Hippocampal formation (tissue), 2 donors: ENCODE measurements at places on chromosomes 6 and 20.

DNA sequence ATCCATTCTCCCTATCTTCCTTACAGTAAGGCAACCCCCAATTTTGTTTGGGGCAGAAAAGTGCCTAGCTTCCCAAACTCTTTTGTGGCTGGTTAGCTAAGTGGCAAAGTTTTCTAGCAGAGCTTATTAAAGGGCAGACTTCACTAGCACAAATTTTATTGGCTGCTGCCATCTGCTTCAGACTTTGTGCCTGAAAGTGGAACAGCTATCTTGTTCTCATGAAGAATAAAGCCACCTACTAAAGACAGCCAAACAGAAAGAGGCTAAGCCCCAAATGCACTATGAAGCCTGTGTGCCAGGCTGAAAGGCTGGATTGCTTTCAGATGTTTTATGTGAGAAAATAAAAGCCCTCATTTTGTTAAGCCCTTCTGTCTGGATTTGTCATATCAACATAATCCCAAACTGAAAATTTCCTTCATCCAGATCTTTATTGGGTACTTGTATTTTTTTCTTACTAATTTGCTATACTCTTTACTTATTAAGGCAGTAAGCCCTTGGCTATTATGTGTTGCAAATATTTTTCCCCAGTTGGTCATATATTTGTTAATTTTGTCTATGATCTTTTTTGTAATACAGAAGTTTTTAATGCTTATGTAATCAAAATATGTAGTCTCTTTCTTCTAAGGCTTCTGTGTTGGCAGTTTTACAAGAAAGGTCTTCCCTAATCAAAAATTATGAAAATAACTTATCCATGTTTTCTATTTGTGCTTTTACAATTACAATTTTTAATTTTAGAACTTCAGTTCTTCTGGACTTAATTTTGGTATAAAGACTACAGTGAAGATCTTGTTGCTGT lies 191.1 kb downstream of the TASP1 start:
- DNase-seq, result no peak

GRCh38 chr6:157322792-157323254 lies 496 bp downstream of the TMEM242 start:
- no peak for DNase-seq

- DNase-seq, result no peak
Measured at GRCh38 chr6:75824160-75824559, 75.1 kb downstream of the MYO6 start.

DNA sequence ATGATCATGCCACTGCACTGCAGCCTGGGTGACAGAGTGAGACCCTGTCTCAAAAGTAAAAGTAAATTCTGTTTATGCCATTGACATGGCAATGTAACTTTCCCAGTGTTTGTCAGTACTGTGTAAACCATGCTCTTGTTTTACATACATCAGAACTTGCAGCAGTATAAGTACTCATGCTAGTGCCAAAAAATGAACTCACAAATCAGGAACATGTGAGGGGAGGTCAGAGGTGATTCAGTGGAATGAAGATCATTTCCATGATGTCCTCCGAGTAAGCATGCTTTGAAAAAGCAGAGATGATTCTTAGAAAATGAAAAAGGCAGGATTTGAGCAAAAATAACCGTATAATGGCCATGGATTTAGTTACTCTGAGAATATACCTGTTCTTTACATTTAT lies 81.9 kb downstream of the ANKS1A start:
- no peak for DNase-seq
